Activated T-cell treated with anti-CD3 and anti-CD28 coated beads, Interleukin-2, amount 50 U/mL, for 72 hours (primary cell): ENCODE measurements at places on chromosomes 2 and 18.
A peak's percentile ranks its signal among the peaks of the same experiment; 100 is the strongest.

DNA sequence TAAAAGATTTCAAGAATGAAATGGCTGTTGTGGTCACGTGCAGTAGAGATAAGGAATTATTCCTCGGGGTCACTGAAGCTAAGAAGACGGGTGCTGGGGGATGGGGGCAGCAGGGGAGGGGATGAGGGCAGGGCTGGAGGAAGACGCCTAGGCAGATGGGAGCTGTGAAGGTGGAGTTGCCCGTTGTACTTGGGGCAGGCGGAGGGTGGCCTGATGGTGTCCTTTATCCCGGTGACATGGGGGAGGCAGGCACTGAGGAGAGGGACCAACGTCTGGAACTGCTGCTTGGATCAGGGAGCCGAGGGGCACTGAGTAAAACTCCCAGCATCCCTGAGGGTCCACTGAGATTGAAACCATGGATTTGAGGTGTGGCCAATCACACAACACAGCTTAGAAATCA is 64.9 kb downstream of the ZCCHC2 start:
- DNase-seq = no peak

GRCh38 chr2:84856787-84857186 is 24.1 kb downstream of the TRABD2A start:
- DNase-seq = peak; percentile 61

DNA sequence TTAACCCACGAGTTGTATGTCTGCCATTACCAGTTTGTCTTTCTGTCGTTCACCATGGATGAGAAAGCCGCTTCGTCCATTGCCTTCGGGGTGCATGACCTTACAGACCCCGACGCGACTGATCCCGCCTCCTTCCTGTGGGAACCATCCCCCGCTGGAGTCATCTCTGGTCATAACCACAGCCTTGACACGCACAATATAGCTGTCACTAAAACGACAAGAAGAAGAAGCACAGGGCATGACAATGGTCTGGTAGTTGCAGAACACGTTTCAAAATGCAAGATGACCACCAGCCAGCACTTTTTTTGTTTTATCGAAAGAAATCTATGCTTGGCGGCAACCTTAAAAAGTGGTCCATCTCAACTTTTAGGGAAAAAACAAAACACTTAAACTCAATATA is 87.7 kb downstream of the SPRED2 start:
- DNase-seq = no peak

GRCh38 chr2:197705912-197706838 is 1.0 kb downstream of the MARS2 start:
- no peak for DNase-seq

- no peak for DNase-seq
These were observed 694.1 kb downstream of the ARHGAP15 start for GRCh38 chr2:143823296-143823695.

GRCh38 chr2:3642521-3643215 is 15.3 kb upstream of the ALLC start:
- DNase-seq = no peak

DNA sequence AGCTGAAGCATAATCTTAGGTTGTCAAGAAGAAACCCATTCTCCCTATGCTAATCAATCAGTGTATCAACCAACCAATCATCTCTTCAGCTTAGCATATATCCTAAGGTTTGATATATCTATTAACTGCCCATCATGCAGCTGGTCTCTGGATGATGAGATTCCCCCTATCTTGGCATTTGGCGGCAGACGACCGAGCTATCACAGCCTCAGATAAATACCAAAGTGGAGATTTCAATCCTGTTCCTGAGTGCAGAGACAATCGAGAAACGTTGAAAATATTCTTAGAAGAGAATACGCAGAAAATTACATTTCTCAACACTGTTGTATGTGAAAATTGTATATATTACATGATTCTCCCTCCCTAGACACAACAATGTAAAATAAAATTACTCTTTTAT is 259.0 kb upstream of the SIX3 start:
- no peak for DNase-seq

DNA sequence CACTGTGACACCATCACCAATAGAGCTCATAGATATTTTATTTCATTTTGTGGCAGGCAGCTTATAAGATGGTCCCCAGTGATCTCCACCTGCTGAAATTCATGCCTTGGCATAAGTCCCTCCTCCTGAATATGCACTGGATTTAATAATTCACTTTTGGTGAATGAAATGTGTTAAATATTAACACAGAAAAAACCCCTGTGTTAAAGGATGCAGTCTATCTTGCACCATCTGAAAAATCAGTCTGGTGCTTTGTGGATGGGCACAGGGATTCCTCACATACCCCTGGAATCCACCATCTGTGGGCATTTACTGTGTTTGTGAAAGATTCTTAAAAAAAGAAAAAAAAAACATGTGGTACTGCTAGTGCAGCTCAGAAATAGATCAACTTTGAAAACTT is 26.1 kb upstream of the WIPF1 start:
- DNase-seq = no peak

DNA sequence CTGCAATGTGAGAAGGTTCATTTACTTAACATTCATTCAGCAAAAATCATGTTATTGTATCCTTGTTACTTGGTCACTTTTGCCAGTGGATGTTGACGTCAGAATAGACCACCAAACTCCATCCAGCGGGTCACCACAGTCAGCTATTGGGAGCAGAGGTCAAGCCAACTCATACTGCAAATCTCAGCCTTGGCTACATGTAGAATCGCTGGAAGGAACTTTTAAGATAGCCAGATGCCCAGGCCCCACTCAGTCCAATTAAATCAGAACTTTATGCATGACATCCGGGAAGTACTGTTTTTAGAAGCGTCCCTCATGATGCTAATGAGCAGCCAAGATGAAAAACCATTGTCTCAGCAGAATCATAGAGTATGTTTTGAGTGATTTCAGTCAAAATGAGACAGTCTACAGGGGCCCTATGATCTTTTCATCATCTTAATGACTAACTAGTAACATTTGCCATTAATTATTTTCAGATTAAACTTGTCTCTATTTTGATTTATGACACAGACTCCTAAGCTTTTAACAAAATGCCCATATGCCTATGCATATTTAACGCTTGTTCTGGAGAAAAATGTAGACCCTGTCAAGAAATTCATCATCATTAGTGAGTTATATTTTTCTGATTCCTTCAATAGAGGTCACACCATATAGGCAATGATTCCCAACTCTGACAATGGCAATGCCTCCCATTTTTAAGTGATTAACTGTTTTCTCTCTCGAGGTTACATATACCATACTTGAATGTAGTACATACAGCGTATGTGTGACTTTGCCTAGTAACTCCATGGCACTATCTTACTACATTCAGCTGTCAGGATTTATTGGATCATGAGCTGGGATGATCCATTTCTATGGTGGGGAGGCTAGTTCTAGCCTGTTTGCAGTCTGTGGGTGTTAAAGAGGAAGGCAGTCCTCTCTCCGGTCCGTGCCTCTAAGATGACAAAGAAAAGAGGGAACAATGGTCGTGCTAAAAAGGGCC is 63.7 kb upstream of the CCBE1 start:
- no peak for DNase-seq

DNA sequence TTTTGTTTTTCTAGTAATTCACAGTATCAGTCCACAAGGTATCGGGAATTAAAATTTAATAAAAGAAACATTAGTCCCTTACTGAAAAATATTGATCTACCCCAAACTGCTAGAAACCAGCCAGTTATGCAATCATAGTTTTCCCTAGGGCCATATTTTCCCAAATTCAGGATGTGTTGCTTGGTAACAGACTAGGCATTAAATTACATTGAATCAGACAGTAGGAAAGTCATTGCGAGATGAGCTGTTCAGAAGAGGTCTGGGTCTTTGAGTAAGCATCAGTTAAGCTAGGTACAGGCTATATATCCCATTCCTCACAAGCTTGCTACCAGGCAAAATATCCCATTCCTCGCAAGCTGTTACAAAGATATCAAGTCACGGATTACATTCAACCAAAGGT is 123.0 kb upstream of the CCDC150 start:
- no peak for DNase-seq

DNA sequence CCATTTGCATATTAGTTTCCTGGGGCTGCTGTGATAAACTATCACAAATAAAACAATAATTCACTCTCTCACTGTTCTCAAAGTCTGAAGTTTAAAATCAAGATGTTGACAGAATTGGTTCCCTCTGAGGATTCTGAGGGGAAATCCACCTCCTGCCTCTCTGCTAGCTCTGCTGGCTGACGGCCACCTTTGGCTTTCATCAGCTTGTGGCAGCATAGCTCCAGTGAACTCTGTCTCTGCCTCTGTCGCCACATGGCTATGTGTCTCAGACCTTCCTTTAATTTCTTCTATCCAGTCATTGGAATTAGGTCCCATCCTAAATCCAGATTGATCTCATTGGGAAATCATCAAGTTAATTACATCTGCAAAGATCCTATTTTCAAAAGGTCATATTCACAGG is 38.9 kb upstream of the TRIM43 start:
- no peak for DNase-seq

DNA sequence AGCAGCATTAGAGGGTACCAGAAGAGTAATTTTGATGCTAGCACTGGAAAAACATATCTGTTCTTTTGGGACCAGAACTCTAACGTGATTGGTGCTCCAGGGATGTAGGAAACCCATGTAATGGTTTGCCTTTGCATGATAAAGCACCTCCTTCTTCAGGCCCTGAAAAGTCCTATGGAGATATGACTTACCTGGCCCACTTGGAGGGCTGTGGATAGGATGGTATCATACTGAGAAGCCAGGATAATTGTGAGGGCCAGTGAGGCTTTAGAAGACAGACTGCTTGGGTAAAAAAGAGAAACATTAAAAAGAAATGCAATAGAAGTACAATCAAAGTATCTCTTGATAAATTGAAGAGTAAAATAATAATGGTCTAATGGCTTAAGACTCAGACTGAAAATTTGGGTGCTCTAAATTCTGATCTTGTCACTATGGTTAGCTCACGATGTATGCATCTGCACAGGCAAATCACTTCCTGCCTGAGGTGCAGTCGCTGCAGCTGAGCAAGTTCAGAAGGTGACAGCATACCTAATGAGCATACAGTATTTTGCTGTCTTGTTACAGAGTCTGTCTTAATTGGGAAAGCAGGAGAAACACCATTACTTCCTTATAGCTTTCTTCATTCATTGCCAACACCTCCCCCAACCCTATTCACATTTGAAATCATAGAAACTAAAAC is 371.5 kb downstream of the NUP35 start:
- DNase-seq = no peak

GRCh38 chr18:11050966-11051365 is 98.4 kb downstream of the PIEZO2 start:
- DNase-seq = no peak

DNA sequence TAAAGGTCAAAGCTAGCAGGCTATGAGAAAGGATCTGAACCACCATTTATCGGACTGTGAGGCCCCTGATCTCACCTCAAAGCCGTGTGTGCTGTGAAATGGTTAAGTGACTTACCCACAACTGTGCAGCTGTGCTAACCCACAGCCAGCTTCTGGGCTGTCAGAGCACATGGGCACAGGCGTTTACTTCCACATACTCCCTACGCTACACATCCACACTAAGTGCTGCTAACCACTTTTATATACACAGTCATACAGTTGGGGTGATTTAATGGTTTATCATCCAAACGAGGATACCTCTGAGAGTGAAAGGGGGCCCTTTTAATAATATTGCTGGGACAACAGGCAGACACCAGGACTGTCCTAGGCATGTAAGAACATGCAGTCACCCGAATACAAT is 37.3 kb downstream of the CYRIA start:
- no peak for DNase-seq

GRCh38 chr2:201059961-201060755 is 11.3 kb downstream of the HYCC2 start:
- DNase-seq = no peak
